HL-60 (cell line): ENCODE measurements at places on chromosomes 1 and 21.

- no peak for DNase-seq
Observed at GRCh38 chr1:6770751-6771440, 14.4 kb upstream of the CAMTA1 start.

- DNase-seq: no peak
Observed at GRCh38 chr1:181033799-181034451, at the start of gene MR1. TSS of gene MR1 (plus strand) at chr1:181033983. CDS start at chr1:181034008, 25 bp downstream.

GRCh38 chr1:26854906-26855305 is 8.0 kb upstream of the SFN start:
- no peak for DNase-seq

GRCh38 chr1:207839083-207839413 is 71.9 kb downstream of the CD34 start:
- DNase-seq: no peak

DNA sequence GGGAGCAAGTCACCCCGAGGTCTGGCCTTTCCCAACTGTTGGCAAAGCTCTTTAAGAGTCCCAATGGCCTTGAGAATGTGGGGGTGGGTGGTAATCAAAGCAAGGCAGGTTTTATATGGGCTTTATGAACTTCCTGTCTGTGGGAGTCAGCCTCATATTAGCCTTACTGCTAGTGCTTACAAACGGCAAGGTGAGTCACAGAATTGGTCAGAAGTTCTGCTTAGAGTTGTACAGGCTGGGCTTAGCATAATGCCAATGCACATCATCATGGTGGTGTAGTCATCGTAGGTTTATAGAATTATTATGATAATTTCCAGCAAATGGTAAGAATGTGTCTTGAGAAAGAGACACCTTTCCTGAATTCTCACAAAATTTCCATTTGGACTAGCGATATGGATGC is 192.7 kb upstream of the KIAA0040 start:
- DNase-seq: no peak

GRCh38 chr1:43704838-43705237 is 2.5 kb upstream of the ST3GAL3 start:
- no peak for DNase-seq
